Fibroblast of villous mesenchyme (primary cell): ENCODE measurements at places on chromosomes 4 and X.

- no peak for DNase-seq
Measured at GRCh38 chrX:110338935-110339334, 19.7 kb upstream of the RTL9 start.

- no peak for DNase-seq
Measured at GRCh38 chr4:101651778-101652177, 138.8 kb upstream of the BANK1 start.

DNA sequence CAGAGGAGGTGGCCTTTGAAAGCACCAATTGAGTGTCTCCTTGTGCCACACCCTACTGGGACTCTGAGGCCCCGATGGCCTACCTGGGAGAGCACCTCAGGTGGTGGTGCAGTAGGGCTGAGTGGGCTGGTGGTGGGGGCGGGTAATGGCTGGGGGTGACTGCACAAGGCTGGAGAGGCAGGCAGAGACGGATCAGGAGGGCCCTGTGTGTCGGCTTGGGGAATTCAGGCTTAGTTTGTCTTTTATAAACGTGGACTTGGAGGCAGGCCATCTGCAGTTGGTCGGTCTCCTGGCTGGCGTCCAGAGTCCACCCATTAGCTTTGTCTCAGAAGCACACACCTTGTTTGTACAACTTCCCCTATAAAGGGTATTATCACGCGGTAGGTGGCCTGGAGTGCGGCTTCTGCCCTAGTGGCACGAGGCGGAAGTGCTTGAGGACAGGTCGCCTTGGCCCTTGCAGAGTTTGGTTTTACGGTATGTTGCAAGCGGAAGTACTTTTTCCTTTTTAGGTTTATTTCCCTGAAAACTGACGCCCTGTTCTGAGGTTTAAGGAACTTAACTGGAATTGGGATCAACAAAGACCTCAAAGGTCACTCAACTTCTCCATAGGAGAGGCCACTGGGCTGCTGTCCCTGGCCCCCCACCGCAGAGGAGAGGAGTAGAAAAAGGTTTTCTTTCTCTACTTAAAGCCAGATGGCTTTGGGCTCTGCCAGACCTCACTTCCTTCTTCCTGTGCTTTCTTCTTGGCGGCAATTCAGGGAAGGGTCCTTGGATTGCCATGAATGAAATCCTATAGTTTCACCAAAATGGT lies 8.0 kb downstream of the TBC1D14 start:
- peak; percentile 57 for DNase-seq

- peak; percentile 92 for DNase-seq
Measured at GRCh38 chr4:125313497-125313896, 1.3 kb upstream of the FAT4 start.

- DNase-seq, result no peak
Measured at GRCh38 chr4:5816851-5817375, 76.0 kb downstream of the CRMP1 start.

- DNase-seq, result no peak
Measured at GRCh38 chr4:19187691-19188090, 1064.0 kb upstream of the SLIT2 start.

DNA sequence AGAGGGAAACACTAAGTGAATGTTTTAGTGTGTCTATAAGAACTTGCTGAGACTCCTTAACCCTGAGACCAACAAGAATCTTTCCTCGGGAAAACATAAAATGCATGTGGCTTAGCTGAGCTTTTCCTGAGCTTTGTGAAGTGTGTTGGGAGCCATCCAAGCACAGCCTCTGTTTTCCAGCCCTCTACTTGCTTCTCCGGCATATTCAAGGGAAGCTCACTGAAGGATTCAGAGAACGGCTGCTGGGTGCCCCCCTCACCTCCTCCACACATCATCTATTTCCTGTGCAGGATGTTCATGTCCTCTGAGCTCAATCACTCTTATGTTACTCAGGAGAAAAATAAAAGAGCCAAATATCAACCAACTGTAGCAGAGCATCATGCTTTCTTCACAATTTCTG lies 492.1 kb downstream of the IL15 start:
- peak; percentile 62 for DNase-seq

DNA sequence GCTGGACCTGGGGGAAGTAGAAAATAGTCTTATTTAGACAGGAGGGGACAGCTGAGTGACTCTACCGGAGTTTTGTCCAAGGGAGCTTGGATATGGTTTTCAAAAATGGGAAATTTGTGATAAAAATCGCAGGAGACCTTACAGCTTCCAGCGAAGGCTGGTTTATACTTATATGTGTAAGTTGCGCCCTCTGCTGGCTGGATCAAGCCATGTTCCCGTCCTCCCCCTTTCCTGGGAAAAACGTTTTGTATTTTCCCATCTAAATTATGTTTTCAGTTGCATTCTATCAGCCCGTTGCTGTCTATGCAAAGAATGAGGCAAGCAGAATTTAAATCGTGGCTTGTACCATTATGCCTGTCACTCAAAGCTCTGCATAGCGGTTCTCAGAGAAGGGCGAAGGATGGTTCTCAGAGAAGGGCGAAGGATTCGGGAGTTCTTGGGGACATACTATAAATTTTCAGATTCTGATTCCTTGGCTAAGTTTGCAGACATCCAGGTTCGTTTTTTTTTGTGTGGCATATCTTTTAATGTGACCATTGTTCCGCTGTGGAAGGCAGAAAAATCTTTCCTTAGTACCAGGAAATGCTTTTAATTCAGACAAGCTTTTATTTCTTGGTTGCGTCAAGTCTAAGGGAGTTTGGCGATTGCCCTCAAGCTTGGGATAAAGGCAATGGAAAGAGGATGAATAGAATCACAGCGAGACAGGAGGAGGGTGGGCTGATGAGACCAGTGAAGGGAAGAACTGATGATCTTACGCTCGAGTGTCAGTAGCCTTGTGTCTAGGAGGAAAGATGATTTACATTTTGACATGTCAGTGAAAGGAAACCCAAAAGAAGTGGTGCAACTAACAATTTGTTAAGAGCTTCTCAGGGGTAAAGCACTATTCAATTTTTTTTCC lies 128.5 kb upstream of the ARX start:
- peak; percentile 61 for DNase-seq

DNA sequence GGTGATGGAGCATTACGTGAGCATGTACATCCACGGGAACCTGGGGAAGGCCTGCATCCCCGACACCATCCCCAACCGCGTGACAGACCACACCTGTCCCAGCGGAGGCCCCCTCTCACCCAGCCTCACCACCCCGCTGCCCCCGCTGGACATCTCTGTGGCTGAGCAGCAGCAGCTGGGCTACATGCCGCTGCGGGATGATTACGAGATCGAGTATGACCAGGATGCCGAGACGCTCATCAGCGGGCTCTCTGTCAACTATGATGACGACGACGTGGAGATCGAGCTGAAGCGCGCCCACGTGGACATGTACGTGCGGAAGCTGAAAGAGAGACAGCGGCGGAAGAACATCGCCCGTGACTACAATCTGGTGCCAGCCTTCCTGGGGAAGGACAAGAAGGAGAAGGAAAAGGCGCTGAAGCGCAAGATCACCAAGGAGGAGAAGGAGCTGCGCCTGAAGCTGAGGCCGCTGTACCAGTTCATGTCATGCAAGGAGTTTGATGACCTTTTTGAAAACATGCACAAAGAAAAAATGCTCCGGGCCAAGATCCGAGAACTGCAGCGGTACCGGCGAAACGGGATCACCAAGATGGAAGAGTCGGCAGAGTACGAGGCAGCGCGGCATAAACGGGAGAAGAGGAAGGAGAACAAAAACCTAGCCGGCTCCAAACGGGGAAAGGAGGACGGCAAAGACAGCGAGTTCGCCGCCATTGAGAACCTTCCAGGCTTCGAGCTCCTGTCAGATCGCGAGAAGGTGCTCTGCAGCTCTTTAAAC lies 11.1 kb downstream of the TADA2B start:
- no peak for DNase-seq

DNA sequence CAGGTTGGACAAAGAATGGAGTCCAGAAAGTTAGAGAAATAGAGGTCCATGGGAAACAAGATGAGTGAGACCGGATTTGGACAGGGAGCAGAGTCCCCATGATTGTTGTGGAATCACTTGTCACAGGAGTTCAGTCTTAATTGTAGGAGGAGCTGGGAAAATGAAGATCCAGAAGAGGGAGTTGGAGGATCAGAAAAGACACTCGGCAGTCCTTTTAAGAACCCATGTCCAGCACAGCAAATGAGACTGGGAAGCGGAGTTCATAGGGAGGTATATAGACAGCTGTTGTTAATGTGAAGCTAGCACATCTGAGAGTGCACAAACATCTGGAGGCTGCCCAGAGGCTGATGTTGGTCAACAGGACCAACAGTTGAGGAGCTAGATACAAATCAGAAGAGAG lies 111.4 kb upstream of the RXFP1 start:
- DNase-seq, result peak; percentile 54

GRCh38 chr4:74307170-74307569 lies 1.1 kb upstream of the EPGN start:
- no peak for DNase-seq

- no peak for DNase-seq
Measured at GRCh38 chr4:31645236-31645635, 925.1 kb downstream of the PCDH7 start.

GRCh38 chrX:108122748-108123147 lies 31.2 kb downstream of the ATG4A start:
- DNase-seq, result peak; percentile 20

DNA sequence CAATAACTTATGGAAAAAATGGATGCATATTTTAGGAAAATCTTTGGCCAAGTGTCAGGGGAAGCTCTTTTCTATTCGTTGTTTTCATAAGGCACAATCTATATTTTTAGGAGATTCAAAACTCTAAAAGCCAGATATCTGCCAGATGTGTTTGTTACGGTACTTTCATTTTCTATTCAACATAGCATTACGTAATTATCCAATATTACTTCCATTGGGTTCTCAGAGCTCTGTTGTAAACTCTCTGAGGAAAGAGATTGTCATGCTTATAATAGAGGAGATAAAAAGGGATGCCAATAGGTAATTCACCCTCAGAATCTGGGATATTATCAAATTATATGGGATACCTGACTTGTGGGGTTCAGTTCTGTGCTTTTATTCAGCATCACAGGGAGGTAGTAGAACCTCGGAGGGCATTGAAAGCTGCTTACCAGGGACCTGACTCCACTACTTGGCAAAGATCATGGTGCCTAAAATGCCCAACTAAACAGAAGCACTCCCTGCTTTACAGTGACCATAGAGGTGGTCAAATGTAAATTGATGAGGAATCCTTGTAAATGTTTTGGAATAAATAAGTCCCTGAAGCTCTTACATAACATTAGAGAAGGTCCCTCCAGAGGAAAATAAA lies 32.9 kb upstream of the GC start:
- DNase-seq, result no peak

DNA sequence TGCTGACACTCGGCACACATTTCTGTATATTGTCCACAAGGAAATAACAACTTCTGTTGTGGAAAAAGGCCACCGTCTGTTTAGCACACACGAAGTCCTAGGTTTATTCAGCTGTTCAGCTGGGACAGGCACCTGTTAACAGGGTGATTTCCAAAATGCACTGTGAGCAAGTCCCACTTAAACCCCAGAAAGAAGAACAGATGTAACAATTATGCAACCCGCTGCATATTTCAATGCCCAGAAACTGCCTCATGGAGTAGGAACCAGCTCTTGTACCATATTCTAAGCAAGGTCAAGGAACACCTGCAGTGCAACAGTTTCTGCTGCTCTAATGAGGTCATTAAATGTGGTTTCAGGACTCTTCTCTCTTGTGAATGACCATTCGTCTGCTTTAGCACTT lies 77.1 kb downstream of the GEMIN8 start:
- DNase-seq, result no peak
